GM12892 (cell line): ENCODE measurements at places on chromosomes 12 and 14.

DNA sequence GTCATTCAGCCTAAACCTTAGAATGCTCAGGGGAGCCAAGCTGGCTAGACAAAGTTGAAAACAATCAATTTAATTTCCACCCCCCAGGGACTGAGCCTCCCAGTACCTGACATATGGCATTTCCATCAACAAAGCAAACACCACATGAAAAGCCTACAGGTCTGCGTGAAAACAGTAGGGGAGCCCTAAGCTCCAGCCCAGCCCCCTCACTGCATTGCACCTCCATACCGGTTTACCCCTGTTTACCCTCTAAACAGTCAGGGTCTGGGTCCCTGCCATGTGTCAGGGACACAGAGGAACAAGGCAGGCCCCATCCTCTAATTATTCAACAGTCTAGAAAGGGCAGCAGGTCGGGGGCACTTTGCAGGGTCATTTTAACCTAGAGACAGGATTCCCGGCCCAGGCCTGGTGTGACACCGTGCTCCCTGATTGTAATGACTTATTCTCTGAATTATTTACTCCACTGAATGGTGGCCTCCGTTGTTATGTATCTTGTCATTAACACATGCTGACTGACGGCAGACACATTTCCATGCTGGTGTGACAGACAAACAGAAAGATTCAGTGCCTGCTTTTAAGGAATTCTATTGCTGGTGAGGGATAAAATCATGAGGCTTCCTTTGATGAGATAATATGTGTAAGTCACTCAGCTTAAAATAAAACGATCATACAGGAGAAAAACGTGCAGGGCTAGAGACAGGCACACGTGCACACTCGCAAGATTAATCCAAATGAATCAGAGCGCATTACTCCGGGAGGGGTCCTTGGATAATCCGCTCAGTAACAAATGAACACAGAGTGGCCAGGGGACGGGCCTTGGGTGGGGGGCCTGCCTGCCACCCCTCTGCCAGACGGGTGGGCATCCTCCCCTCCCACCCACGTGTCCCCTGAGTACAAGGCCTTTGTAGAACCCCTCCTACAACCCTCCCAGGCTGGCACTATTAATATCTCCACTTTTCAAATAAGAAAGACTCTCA, 23.2 kb downstream of the CCDC88C start:
- DNase-seq, result no peak

DNA sequence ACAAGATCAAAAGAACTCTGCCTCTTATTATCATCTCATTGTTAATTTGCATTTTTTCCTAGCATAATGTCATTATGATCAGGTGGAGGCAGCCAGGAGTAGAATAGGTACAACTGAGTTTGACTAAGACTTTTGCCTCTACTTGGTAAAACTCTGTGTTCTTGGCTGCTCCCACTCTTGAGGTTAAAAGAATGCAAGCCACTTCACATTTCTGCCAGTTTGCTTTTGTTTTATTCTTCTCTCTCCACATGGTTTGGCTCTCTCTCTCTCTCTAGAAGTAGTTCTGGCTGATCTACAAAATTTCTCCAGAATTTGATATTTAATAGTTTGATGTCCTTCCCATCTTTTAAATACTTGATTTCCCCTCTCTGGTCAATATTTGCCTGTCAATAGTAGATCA, 170.7 kb upstream of the E2F7 start:
- DNase-seq, result no peak

DNA sequence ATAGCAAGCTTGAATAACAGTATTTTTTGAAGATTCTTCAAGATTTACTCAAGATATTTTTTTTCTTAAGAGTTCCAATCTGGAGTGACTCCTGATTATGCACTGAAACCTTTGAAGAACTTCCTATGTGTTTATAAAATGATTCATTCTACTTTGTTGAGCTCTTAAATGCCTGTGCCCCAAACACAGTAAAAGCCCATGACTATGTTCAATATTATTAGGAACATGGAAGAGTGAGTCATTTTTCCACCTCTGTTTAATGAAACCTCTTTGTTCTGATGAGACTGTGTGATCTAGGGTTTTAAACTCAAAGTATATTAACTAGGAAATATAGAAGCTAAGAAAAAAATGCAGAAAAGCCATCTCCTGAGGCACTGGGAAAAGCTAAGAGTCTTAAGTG, 415.0 kb upstream of the FBXO33 start:
- no peak for DNase-seq

- no peak for DNase-seq
These were observed 35.7 kb upstream of the MDM1 start for GRCh38 chr12:68367903-68368302.

DNA sequence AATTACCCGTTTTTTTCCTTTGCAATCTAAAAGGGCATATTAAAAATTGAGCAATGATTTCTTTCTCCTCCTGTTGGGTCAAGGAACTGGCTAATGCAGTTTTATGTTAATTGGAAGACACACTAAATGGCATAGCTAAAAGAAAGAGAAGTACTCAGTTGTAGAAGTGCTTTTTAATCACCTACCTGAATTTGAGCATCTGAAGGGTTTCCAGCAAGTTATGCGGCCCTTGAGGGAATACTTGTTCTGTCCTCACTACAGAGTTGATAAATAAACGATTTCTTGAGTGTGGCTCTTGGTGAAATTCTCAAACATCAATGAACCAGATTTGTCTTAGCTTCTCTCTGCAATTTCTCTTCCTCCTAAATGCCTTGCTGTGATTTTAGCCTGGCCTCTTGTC, 184.1 kb upstream of the RPH3A start:
- no peak for DNase-seq

- no peak for DNase-seq
These were observed 70.8 kb downstream of the CCDC88C start for GRCh38 chr14:91346838-91347173.

DNA sequence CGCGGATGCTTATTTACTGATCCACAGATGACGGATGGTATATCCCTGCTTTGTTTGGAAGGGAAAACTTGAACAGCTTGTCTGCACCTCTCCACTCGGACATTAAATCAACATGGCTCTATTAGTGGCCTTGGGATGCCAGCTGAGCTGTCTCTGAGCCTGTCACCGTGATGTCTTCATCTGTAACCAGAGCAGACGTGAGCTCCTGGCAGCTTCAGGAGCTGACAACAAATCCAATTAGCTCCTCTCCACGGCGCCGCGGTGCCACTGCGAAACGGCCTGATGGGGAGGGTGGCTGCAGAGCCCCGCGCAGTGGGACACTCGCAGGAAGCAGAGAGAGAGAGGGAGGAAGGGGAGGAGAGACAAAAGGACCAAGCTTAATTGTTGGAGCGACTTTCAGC, 112.3 kb downstream of the PAPOLA start:
- no peak for DNase-seq

DNA sequence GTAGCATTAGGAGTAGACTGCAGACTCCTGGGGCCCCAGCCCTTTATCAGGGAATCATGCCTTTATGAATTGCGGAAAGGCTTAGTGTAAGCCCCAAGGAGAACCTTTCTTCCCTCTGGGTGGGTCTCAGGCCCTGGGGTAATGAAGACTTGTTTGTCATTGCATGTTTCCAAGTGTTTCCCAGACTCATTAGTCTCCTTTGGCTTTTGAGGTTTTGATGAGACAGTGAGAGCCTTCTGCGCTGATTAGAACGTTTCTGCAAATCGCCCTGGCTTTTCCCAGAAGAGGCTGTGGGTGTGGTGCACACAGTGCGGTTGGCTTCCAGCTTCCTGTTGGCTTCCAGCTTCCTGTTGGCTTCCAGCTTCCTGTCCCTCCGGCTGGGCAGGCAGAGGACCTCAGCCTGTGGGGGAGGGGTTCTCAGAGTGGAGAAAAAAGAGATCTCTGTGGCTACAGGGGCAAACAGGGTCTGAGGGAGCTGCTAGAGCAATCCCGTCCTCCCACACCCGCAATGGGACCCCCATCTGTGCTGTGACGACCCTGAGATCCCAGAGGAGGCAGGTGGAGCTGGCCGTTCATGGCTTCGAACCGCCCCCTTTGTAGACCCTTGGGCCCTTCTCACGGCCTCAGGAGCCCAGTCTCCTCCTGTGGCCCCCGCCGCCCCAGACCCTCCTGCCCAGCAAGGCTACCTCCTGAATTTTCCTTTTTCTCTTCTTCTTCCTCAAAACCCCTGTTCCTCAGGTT, 42.1 kb downstream of the GPR68 start:
- DNase-seq, result no peak

GRCh38 chr14:26463136-26463535, 134.7 kb downstream of the NOVA1 start:
- no peak for DNase-seq

- DNase-seq, result no peak
These were observed 20.1 kb upstream of the TMED10 start for GRCh38 chr14:75196468-75196867.

GRCh38 chr12:110108309-110109036, 15.7 kb upstream of the IFT81 start:
- DNase-seq, result no peak

DNA sequence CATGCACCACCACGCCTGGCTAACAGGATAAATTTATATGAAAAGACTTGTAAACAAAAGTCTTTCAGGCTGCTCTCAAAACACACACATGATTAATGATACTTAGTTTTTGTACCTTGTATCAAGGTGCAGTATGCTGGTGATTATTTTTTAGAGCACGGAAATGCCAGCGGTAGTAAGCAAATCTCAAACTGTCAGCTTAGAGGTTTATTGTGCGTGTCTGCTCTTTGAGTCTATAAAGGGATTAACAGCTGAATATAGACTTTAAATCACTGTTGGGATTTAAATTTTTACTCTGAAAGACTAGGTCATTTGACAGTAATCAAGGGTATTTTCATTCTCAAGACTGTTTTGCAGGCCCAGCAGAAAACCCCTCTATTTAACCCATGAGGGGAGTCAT, 50.5 kb downstream of the PLEKHA5 start:
- no peak for DNase-seq

- peak; percentile 23 for DNase-seq
These were observed 837 bp downstream of the COL2A1 start for GRCh38 chr12:48003226-48004052.

- DNase-seq, result no peak
These were observed 261.8 kb downstream of the ATP23 start for GRCh38 chr12:58202933-58203718.

GRCh38 chr12:130170611-130171010, 8.3 kb downstream of the FZD10 start:
- DNase-seq, result no peak

DNA sequence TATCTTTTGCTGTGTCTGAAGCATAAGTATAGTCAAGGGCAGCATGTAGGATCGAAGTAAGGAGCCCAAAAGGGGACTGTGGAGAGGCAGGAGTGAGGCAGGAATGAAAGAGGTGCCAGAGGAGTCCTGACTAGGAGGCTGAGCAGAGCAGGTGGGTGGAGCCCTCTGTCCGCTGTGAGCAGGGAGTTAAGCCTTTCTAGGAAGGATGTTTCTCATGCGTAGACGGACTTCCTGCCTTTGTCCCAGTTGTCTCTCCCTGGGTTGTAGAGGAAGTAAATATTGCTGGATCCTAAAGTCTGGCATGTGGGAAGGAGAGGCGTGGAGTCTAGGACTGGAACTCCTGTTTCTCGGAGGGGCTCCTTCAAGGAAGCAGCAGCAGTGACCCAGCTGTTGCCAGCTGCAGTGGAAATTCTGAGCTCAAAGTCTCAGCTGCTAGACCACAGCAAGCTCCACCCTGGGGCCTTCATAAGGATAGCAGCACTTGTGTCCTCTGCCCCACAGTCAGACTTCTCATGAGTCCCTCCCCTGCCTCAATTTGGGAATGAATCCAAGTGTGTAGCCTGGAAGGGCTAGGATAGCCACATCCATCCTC, 44.0 kb downstream of the RBMS2 start:
- peak; percentile 27 for DNase-seq

- no peak for DNase-seq
These were observed 5.7 kb downstream of the PTHLH start for GRCh38 chr12:27966870-27967269.

GRCh38 chr12:97452839-97453238, 9.8 kb upstream of the RMST start:
- DNase-seq, result no peak

DNA sequence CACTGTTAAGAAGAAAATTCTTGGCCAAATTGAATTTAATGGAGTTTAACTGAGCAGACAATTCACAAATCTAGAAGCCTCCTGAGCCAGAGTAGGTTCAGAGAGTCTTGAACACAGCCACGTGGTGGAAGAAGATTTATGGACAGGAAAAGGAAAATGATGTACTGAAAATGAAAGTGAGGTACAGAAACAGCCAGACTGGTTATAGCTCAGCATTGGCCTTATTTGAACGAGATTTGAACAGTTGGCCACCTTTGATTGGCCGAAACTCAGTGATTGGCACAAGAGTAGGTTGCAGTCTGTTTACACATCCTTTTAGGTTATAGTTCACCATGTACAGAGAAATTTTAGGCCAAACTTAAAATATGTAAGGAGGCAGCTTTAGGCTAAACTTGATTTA, 9.9 kb downstream of the OAS2 start:
- DNase-seq, result no peak

DNA sequence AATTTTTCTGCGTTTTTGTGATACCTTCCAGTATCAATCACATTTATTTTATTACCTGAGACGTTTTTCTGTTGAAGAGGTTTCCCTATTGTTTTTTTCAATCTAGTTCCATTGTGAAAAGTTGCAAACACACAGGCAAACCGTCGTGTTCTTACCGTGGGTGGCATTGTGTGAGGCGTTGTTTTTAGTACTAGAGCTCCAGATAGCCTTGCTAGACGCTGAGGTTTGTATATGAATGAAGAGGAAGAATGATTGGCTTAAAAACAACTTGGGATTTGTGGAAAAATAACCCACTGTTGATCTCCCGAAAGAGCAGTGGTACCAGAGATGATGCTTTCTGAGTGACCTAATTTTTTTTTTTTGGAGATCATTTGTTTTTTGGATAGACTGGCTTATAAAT, 1.0 kb downstream of the SOCS4 start:
- DNase-seq, result no peak

DNA sequence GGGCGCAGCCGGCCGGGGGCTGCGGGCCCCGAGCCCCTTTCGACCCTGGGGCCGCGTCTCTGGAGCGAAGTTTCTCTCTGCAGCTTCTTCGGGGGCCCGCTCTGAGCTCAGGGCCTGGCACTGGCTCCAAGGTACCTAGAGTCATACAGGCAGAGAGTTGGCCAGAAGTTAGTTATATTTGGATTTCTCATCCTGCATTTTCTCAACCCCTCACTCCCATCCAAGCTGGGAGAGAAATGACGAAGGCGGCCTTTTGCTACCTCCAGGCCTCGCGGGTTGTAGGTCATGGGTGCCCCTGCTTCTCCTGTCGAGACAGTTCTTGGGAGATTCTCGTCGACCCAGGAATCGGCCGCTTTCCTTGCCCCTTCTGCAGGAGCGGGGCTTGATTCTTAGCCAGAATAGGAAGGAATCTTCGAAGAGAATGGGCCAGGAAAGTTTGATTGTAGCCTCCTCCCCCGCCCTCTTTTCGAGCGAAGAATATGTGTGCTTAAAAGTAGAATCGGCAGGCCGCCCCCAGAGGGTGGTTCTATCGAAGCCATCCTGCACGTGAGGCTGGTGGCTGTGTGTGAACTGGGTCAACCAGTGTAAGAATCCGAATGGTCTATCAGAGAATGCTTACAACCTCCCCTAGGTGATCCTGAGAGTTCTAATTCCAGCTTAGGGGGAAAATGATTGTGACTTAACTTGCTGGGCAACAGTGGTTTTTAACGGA, 785 bp downstream of the MLEC start:
- no peak for DNase-seq
